RWPE2 (cell line): ENCODE measurements at places on chromosomes 12 and 14.

DNA sequence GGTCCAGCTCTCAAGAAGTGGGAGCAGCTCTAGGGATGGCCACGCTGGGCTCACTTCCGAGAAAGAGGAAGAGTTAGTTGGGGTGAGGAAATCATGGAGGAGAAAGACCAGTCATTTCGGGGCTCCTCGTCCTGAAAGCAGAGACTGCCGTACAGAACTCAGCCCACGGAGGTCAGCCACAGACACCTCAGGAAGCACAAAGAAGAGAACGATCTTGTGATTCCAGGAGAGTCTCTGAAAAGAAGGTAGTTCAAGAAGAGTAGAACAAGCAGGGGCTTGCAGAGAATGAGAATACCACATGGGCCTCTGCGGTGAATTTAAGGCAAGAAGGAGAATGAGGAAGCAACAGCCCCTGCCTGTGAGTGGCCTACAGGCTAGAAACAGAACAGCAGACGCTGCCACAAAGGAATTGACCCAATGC lies 311.9 kb downstream of the CACNA1C start:
- no peak for DNase-seq

GRCh38 chr14:96304956-96305355 lies 48.9 kb downstream of the BDKRB1 start:
- no peak for DNase-seq

DNA sequence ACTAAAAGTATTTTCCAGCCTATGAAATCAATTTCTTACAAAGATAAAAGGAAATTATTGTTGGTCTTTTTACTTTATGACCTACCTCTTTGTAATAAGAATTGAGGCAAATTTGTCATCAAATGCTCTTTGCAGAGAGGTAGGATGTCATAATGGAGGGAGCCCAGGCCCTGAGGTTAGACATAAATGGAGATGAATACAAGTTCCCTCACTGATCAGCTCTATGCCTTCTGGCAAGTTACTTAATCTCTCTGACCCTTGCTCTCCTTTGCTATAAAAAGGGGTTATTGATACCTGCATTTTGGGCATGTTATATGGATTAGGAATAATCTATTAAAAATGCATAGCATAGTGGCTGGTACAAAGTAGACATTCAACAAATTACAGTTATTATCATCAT lies 146.9 kb upstream of the KRR1 start:
- DNase-seq = no peak

DNA sequence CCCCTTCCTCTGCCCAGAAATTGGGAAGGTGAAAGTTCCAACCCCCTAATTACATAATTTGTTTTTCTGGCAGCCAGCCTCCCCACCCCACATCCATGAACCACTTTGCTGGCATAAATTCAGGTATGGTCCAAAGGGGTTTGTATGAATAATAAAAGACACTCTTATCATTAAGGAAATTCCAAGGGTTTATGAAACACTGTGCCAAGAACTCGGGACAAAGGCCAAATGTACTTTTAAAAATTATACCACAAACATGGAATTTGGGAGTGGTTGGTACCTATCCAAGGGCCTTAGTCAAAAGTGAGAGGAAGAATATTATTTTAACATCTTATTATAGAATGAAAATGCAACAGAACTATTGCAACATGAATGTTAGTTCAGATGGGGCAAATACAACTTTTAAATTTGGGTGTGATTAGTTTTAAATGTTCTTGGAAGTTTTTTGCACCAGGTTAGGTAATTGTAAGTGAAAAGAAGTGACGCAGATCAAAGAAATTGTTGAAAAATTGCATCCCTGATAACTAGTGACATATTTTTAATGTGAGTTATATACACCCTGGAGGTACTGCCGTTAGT lies 217.8 kb downstream of the TMEM117 start:
- DNase-seq = no peak

- DNase-seq = no peak
These were observed 266.2 kb downstream of the TMTC2 start for GRCh38 chr12:82952946-82953345.

DNA sequence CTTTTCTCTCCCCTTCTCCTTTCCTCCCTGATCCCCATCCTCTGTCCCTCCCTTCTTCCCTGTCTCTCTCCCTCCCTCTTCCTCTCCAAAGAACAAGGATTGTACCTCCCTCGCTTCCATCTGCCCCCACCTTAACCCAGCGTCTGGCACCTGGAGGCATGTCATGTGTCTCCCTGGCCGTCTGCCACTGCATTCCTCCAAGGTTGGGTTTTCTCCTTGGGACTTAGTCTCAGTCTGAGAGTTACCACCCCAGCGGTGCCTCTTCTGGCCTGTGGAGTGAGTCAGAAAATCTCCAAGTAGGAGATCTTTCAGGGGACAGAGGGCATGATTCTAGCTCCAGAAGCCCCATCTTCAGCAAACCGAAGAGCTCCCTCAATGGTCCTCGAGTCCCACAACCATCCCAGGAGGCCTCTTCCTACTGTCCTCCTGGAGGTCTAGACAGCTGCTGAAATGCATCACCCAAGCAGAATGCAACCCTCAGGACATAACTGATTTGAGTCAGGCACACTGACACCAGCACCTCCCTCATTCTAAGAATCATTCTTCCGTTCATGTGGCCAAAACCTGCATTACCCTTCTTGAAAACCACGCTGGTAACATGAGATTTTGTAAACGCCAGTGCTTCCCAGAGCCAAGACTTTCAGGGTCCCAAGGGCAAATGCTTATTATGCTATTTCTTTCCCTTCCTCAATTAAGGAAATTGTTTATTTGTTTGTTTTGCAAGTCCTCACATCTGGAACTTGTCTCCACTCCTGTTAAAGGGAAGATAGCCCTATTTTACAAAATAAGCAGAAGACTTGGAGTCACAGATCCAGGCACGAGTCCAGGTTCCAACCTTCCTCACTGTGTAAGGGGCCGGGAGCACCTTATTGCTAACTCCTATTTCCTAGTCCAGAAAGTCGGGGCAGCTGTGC lies 463.2 kb downstream of the BCL11B start:
- DNase-seq = no peak

DNA sequence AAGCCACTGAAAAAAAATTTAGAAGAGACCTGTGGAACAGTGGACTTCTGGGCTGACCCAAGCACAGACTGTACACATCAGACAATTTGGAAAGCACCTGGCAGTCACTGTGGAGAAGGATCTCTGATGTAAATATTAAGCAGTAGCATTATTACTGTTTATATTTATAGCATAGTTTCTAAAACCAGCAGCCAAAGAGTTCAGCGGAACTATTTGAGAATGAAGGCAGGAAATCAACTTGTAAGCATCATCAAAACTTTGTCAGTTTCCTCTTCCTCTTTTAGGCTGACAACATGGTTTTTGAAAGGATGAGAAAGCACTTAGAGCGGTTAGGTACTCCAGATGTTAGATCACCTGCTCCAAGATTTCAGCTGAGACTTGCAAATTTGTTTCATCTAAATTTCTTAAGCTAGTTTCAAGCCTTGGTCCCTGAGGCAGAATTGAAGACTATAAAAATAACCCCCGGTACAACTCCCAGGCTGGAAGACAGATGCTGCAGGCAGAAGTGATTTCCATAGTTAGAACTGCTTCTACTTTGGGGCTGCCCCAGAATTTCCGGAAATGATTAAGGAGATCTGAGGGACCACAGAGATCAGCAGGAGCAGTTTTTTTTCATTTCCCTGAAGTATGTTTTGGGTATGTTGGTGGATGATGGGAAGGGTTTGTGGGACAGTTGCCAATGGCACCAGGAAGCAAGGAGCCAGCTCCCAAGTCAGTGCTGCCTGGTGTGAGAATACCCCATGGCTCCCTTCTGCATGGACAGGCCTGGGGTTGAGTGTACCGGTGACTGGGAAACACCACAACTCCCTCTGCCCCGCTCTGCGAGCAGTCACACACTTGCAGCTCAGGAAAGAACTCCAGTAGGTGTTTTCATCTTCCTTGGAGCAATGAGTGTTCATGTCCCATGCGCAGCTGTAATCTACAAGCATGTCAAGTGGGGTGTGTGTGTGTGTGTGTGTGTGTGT lies 354.5 kb downstream of the NUAK1 start:
- DNase-seq = no peak

GRCh38 chr14:68853749-68854148 lies 60.9 kb upstream of the ZFP36L1 start:
- no peak for DNase-seq

DNA sequence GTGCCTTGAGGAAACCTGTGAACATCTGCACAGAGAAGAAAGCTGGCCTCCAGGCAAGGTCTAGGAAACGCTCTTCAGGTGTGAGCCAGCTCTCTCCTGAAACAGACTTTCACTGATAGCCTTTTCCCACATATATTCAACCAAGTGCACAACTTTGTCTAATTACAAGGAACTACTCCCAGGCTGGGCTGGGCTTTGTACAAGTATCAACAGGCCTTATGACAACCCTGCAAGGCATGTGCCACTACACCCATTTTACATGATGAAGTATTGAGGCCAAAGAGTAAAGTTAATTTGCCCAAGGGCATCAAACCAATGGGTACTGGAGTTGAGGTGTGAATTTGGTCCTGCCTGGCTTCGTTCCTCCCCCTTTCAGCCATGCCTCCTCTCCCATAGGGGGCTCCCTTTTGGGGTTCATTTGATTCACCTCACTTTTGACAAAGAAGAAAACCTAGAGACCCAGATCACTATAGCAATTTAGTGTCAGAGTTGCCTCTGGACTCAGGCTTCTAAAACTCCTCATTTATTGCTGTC lies 2.1 kb downstream of the CSRP2 start:
- DNase-seq = no peak

GRCh38 chr12:106814714-106815113 lies 40.2 kb downstream of the RIC8B start:
- no peak for DNase-seq

GRCh38 chr14:75881994-75882393 lies 99.8 kb downstream of the TGFB3 start:
- DNase-seq = no peak

- DNase-seq = no peak
These were observed 232.2 kb downstream of the EMP1 start for GRCh38 chr12:13428538-13429265.

DNA sequence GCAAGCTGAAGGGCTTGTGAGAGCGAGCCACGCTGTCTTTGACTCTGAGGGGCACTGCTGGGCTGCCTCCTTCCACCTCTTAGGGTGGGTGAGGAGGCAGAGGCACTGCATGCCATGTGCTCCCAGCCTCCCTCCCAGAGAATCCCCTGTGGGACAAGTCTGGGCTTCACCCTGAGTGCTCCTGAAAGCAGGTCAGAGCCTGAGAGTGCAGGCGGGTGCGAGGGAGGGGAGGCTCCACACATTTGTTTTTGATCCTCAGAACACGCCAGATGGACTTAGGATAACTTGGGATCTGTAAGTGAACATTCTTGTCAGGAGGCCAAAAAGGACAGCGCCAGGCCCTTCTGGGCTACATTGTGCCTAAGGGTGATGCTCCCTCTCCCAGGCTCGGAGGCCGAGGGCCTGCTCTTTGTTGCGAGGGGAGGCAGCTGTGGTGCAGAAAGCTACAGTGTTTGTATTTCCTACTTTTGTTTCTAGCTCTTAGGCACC lies 155.4 kb downstream of the TMX1 start:
- DNase-seq = peak; percentile 99

GRCh38 chr12:50053583-50053982 lies 3.8 kb upstream of the ASIC1 start:
- DNase-seq = no peak

- no peak for DNase-seq
These were observed 136.7 kb upstream of the EGLN3 start for GRCh38 chr14:34087571-34087970.

- DNase-seq = no peak
These were observed 33.4 kb downstream of the TXNRD1 start for GRCh38 chr12:104249017-104249416.

GRCh38 chr14:72699852-72700257 lies 194.0 kb downstream of the DPF3 start:
- no peak for DNase-seq

DNA sequence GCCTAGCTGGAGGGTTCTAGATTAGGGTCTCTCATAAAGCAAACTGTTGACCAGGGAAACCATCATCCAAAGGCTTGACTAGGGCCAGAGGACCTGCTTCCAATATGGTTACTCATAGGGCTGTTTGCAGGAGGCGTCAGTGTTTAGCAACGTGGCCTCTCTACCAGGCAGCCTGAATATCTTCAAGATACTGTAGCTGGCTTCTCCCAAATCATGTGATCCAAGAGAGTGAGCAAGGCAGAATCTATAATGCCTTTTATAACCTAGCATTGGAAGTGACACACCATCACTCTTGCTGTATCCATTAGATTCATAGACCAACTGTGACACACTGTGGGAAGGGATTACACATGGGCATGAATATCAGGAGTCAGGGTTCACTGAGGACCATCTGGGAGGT lies 17.3 kb downstream of the TPH2 start:
- no peak for DNase-seq

DNA sequence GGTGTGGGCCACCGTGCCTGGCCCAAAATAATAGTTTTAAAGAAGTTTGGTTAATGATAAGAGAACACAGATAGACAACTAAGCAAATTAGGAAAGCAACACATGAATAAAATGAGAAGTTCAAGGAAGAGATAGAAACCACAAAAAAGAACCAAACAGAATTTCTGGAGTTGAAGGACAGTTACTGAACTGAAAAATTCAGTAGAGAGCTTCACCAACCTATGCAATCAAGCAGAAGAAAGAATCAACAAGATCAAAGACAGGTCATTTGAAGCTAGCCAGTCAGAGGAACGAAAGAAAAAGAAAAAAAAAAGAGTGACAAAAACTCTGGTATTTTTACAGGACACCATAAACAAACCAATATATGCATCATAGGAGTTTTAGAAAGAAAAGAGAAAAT lies 15.4 kb upstream of the KRT83 start:
- no peak for DNase-seq

GRCh38 chr12:131583090-131583712 lies 127.7 kb upstream of the SFSWAP start:
- no peak for DNase-seq

DNA sequence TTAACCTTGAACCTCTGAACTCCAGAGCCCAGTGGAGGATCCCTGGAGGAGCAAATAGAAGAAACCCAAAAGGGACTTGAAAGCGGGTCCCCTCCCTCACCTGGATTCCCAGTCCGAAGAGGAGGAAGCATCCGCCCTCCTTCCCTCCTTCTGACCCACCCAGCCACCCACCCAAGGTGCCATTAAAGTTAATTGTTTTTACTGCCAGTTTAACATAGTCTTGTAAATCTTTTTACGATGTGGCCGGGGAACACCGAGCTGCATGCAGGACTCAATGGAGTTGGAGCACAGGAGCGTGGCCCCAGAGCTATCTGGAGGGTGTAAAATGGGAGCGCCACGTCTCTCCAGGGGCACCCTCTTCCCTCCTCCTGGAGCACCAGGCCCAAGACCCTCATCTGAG lies 49.9 kb upstream of the TBX3 start:
- DNase-seq = no peak

- no peak for DNase-seq
These were observed 82.1 kb downstream of the NTF3 start for GRCh38 chr12:5514016-5514415.

GRCh38 chr14:64706593-64707193 lies 2.5 kb downstream of the PLEKHG3 start:
- DNase-seq = peak; percentile 60
